Panc1 (cell line): ENCODE measurements at places on chromosomes 4 and X. TPM values are rescaled to one million over a fixed set of nuclear protein-coding genes. Genes with fewer than 3 reads are reported as not detected.

PNMA6F gene
- not detected for total RNA-seq

BGN gene
- 2.9 TPM for total RNA-seq

GATA1 gene
- 0.23 TPM for total RNA-seq

AFP gene
- 1.3 TPM for total RNA-seq

SMR3B gene
- total RNA-seq = not detected

EXOC1L gene
- not detected for total RNA-seq

AMER1 gene
- total RNA-seq = 3.9 TPM

GLRB gene
- total RNA-seq = 1.8 TPM

TRIM60 gene
- total RNA-seq = not detected

RPGR gene
- 4.0 TPM for total RNA-seq

RAPGEF2 gene
- 17.6 TPM for total RNA-seq

MAB21L2 gene
- total RNA-seq = not detected

F8A1 gene
- 122 TPM for total RNA-seq

SPANXB1 gene
- not detected for total RNA-seq

TIGD2 gene
- total RNA-seq = 3.6 TPM

FAM236C gene
- not detected for total RNA-seq

P2RY8 gene
- 0.18 TPM for total RNA-seq
